Activated CD4-positive, alpha-beta T cell treated with anti-CD3 and anti-CD28 coated beads, Interleukin-2, amount 10 ng/mL, durations not matched to agents 7 days and 5 days (primary cell): ENCODE measurements at places on chromosomes 5 and 9.

- DNase-seq = no peak
These were observed 39.1 kb downstream of the TPD52L3 start for GRCh38 chr9:6367128-6367890.

DNA sequence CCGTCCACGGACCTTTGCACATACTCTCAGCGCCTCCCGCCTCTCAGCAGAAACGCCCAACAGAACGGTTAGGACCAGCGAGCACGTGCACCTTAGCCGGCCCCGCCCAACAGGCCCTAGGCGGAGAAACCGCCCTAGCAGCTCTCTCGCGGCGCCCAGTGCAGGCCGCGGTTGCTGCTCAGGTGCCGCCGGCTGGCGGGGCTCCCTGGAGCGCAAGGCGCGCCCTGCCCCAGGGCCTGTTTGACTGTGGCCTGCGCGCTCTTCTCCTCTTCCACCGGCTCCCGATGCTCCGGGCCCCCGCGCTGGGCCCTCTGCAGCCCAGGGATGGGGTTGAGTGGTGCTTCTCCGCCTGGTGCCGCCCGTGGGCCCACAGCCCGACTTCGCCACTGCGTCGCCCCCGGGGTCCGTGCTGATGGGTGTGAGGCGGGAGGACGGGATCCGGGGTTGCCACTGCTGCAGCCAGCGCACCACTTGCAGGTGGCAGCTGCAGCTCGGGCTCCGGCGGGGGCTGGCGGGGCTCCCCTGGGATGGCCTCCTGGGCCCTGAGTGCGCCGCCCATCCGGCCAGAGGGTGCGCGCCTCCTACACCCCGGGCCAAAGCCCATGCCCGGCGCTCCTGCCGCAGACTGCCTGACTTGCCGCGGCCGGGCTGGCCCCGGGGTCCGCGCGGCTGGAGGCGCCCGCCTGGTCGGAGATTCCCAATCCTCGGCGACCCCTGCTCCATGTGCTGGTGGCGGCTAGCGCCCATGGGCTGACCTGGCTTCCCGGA lies 1889.4 kb upstream of the CDH9 start:
- no peak for DNase-seq

- no peak for DNase-seq
These were observed 4.9 kb upstream of the CCNG1 start for GRCh38 chr5:163432544-163432943.

- no peak for DNase-seq
These were observed 12.5 kb upstream of the PUM3 start for GRCh38 chr9:2856400-2856799.

- DNase-seq = peak; percentile 61
These were observed 100.4 kb downstream of the TTLL11 start for GRCh38 chr9:121992571-121993212.

DNA sequence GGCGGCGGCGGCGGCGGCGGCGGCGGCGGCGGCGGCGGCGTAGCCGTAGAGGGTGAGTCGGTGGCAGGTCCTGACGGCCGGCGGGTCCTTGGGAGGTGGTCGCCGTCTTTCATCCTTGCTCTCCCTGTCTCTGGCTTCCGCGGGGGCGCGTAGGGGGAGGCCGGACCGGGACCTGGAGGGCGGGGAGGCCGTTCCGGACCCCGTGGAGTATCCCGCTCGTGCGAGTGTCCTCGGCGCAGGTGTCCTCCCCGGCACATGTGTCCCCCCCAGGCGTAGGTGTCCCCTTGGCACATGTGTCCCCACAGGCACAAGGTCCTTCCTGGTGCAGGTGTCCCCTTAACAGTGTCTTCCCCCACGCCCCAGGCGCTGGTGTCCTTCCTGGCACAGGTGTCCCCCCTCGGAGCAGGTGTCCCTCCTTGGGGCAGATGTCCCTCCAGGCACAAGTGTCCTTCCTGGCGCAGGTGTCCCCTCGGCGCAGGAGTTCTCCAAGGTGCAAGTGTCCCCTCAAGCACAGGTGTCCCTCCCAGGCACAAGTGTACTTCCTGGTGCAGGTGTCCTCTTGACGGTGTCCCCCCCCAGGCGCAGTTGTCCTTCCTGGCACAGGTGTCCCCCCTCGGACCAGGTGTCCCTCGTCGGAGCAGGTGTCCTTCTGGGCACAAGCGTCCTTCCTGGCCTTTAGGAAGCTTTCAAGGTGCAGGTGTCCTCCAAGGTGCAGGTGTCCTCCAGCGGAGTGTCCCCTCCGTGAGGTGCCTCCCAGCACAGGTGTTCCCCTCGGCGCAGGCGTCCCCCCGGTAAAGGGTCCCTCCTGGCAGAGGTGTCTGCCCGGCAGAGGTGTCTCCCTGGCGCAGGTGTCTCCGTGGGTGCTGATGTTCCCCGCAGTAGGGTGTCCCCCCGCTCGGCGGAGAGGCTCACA lies 519 bp downstream of the EXOC3 start:
- peak; percentile 40 for DNase-seq

GRCh38 chr9:1094749-1095148 lies 44.6 kb downstream of the DMRT2 start:
- no peak for DNase-seq

GRCh38 chr5:1884678-1885403 lies 2.1 kb upstream of the IRX4 start:
- DNase-seq = no peak

DNA sequence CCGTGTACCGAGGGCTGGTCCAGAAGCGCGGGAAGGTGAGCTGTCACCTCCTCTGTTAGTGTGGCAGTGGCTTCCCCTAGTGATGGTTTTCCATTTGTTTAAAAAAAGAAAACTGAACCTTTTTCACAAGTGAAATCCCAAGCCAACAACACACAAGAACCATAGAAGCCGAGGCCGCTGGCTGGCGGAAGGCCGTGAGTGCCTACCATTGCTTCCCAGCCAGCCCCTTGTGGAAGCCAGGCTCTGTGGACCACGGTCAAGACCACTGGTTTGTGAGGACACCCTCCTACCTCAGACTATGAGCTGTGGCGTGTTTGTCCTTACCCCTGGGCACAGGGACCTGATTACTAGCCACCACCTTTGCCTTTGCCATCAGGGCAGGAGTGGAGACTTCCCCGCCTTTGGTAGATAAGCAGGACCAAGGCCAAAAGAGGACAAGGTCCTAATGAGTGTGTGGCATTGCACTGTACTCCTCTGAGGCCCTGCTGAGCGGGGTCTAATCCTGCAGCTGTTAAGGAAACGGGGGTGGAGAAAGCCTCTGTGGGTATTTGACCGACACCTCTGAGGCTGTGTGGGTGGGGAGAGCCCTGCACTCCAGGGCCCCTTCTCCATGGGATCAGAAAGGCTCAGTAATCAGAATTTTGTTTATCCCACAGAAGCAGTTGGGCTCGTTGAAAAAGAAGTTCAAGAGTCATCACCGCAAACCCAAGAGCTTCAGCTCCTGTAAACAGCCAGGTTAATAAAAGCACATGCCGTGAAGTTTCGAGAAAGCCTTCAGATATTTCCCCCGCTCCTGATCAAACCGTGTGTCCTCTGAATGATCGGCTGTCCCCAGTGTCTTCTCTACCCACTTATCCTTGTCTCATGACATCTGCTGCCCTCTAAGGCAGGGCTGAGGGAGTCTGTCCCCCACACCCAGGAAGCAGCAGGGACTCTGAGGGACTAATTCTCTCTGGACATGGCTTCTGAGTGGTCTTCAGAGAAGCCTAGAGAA lies 4.3 kb downstream of the SURF2 start:
- DNase-seq = no peak

DNA sequence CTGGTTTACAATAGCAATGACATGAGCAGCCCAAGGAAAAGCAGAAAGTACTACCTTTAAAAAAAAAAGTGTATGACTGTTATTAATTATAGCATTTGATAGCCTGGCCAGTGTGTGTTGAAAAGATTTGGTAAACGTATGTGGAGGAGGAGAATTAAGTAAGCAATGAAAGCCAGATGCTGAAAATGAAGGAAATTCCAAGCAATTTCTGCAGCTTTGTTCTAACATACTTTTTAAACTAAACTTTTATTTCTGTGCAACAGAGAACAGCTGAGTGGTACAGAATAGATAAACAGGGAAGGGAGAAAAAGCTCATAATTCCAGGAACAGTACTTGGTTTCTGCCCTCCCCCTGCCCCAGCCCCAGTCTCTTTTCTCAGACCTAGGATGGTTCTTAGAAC lies 252.6 kb downstream of the ADAMTSL1 start:
- no peak for DNase-seq

- no peak for DNase-seq
These were observed 5.7 kb downstream of the NAIF1 start for GRCh38 chr9:128061275-128061960.

DNA sequence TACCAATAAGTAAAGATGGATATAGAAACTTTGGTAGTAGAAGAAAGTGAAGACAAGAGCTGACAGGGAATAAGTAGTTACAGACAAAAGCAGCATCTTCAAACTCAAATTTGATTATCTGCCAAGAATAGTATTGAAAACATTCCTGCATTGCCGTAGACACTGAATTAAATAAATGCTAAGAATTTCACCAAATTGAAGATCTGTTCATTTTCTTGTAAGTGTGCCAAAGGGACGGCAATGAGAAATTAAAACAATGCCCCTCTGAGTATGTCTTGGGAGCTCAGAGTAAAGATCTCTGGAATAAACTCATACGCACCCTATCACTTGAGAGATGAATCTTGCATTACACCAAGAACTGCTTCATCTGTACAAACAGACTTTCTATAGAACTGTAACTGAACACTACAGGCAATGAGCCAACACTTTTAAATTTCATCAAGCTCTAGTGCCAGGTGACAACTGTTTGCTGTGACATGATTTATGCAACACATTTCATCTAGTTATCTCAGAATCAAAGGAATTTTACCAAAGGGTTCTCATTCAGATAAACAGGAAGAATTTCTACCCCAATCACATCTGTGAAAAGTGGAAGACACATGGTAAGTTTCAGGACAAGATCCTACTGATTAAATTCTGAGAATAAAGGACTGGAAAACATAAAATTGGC lies 66.9 kb downstream of the RFX3 start:
- DNase-seq = no peak

DNA sequence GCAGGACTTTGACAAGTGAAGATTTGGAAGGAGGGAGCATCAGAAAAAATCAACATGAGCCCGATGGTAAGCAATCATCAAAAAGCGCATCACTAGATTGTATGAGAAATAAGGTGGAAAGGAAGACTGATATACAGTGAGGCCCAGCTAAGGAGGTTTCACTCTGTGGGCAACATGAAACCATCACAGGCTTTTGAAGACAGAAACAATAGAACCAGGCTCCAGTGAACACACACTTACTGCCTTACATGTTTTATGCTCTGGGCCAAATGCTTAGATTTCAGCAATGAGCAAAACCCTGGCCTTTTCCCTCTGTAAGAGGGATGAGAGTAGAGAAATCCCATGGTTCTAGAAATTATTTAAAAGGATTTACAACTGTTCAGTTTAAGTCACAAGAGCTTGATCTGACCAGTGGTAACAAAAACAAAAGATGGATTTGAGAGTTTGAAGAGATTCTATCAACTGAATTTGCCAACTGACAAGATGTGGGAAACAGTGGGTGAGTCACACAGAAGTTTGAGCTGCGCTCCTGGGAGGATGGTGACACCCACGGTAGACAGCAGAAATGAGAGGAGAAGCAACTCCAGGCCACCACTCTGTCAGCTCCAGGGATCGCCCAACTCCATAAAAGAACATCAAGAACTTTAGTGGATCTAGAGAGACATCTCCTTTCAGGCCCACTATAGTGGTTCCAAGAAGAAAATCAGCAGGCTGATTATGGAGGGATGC lies 261.8 kb downstream of the MCTP1 start:
- no peak for DNase-seq

DNA sequence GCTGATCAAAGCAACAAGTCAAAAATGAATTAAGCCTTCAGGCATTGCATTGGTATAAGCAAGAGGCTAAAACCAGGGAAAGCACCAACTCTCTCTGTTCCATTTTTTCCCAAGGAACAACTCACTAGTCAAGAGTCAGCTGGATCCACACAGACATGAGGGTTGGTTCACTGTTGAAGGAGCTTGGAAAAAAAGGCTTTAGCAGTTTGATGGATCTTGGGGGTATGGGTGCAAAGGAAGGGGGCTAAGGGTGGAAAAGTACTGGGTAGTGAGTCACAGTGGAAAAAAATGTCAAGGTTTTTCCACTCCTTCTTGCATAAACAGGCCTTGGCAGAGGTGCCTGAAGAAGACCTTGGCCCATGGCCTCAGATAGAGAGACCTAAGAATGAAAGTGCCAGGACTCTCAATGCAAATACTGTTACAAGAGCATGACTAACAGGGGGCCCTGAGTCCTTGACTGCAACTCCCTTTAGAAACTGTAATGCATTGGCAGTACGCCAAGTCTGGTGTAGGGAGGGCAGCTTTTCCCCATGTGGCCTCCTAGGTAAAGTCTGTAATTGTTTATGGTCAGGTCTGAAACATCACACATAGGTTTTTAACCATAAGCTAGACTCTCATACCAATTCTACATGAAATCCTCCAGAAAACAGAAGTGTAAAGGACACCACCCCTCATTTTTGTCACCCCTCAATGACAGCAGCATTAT lies 23.7 kb downstream of the ACTL7A start:
- DNase-seq = no peak

DNA sequence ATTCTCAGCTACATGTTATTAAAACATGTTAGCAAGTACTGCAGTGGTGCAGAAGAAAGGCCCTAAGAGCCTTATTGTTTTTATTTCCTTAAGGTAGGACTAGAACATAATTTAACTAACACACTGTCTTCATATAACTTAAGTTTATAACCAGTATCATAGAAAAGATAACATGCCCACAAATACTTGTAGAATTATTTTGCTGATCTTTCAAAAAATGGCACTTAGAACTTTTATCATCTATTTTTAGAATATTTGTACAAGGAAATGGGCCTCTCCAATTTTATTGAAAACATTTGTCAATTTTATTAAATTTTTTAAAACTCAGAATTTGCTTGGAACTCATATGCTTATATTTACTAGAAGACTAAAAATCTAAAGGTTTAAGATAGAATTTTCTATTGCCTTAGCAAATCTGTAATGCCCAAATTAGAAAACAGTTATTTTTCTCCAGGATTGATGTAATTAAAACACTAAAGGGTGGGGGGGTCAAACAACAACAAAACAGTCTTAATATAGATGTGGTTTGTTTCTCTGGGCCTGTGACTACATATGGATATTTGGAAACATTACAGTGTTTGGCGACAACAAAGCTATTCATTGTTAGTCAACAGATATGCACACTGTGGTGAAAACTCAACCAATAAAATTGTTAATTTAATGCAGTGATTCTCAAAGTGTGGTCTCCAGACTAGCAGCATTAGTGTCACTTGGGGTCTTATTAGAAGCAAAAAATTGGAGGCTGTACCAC lies 360.4 kb downstream of the PDE4D start:
- no peak for DNase-seq

DNA sequence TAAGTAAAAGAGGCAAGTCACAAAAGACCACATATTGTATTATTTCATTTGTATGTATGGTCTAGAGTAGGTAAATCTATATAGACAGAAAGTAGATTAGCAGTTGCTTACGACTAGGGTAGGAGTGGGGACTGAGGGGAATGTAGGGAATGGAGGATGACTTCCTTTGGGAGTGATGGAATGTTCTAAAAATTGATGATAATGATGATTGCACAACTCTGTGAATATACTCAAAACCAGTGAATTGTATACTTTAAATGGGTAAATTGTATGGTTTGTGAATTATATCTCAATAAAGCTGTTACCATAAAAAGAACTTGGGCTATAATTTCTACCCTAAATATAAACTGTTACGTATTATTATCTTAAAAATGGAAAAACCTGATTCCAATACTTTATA lies 35.0 kb downstream of the ADAMTS6 start:
- no peak for DNase-seq

- DNase-seq = no peak
These were observed 7.4 kb downstream of the KLF9 start for GRCh38 chr9:70407081-70407503.
